ENCODE measurements at places on chromosomes 2 and 18.

DNA sequence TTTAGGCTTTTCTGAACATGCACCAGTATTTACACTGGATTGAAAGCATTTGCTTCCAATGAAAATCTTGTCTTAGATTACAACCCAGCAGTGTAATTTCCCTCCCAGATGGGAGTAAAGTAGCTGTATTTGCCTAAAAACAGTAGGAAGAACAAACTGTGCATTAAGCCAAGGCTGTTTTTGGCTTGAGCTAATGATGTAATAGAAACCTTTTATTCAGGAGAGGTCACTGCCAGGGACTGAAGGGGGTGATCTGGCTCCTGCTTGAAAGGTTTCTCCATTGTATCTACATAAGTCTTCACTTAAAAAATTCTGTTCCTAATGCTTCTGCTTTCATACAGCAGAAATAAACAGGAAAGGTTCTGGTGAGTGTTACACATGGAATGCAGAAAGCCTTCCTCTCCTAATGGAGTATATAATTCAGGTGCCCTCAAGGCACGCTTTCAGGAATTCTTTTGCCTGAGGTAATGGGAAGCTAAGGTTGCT lies 74.4 kb downstream of the MEIS1 start:
- DNase-seq, result no peak

DNA sequence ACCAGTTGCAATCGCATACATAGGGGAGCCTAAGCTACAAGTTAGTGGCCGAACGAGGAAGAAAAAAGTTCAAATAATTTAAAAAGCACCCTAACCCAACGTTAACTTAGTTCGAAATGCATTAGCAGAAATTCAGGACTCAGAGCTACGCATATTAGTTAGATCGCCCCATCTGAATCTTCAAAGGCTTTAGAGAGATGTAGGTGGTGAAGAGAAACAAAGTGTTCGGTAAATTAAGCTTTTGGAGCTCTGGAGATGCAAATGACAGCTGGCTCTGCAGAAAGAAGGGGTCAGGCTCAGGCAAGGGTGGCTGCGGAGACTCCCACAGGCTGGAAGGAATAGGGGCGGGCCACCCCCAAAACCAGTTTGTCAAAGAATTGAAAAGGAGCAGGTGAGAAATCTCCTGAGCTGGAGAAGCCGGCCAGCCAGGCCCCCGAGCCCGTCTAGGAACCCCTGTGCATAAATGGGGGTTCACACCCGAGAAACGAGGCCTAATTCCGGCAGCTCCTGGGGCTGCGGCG lies 621 bp downstream of the TXNL1 start:
- no peak for DNase-seq

DNA sequence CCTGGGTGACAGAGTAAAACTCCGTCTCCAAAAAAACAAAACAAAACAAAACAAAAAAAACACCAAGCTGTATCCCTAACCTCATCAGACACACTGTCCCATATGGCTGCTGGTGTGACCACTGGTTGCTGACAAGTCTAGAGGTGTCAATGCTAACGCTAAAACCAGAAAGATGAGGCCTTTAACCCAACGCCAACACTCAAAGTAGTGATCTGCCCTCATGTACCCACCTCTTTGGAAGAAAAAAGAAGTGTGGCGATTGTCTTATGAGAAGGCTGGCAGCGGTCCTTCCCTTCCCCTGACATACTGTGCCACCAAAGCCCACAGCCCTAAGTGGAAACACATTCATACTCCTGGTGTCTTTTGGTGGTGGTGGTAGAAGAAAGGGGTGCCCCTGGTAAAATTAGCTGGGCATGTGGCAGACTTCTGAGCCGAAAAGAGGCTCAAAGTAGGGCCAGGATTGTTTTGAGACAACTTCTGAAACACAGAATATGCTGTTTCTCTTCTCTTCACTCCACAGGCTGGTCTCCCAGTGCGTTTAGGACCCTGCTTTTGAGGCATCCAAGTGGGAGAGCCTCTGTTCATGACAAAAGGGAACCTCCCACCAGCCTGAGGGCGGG lies 9.8 kb downstream of the SERTAD2 start:
- DNase-seq, result no peak

DNA sequence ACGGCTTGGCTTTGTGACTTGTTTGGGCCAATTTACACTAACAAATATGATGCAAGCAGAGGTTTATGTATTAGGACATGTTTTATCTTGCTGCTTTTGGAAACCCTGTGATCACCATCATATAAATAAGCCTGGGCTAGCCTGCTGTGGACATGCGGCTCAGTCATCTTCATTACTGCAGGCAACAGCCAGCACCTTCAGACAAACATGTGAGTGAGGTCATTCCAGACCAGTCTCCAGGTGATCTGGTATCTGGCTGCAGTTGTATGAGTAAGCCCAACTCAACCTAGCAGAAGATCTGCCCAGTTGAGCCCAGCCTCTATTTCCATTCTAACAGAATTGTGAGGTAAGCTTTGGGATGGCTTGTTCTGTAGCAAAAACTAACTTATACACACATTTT lies 254.6 kb upstream of the ATP5MC3 start:
- no peak for DNase-seq

- no peak for DNase-seq
Observed at GRCh38 chr2:2324119-2324518, 7.0 kb downstream of the MYT1L start.

DNA sequence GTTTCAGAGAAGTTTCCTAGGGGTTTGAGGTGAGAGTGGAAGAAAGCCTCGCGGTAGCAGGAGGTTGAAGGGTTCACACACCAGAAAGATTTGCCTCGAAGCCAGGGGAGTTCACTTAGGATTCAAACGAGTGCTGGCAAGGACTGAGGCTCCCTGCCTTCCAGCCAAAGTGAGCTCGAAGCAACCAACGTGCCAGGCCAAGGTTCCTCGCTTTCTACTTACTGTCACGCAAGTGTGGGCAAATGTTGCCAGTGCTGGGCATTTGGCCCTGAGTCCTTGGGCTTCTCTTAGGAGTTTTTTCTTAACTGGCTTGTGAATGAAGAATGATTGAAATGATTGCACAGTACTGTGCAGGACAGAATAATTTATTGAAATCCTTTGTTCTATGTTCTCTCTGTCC lies 53.6 kb downstream of the TMEM178A start:
- DNase-seq, result no peak

GRCh38 chr2:150762571-150762970 lies 275.1 kb upstream of the RND3 start:
- DNase-seq, result no peak

All from activated naive CD8-positive, alpha-beta T cell treated with anti-CD3 and anti-CD28 coated beads, Interleukin-2, amount 50 U/mL, for 16 hours (primary cell).